D721Med (cell line): ENCODE measurements at places on chromosomes 7 and 10.

DNA sequence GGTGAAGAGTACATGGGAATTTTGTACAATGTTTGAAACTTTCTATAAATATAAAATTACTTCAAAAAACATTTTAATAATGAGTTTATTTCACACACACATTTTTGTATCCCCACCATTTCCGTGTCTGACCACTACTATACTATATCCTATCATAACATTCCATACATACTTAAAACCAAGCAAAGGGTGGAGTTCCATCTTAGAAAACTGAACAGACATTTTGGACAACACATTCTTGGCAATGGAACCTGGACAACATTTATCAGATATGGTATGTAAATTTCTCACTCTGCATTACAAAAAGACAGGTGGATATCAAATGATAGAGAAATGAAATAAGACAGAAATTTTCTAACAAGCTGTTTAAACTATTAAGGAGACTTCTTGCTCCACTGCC is 168.9 kb downstream of the TWIST1 start:
- no peak for DNase-seq

DNA sequence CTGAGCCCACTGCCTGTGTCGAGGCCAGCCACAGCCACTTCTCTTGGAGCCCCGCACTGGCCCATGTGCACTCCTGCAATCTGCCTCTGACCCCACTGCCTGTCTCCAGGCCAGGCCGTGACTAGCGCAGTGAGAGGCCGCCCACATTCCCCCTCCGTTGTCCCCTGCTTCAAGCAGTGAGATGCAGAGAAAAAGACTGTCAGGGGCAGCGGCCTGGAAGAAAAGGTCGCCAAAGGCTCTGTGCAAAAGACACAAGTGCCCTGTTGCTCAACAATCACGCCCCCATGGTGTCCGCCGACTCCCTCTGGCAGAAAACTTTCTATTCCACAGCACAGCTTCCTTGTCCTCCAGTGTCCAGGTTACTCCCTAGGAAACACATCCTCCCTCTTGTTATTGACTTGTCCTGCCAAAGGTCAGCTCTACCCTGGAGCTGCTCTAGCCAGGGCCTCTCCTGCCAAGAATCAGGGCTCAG is 9.9 kb downstream of the FAM131B start:
- DNase-seq = no peak

DNA sequence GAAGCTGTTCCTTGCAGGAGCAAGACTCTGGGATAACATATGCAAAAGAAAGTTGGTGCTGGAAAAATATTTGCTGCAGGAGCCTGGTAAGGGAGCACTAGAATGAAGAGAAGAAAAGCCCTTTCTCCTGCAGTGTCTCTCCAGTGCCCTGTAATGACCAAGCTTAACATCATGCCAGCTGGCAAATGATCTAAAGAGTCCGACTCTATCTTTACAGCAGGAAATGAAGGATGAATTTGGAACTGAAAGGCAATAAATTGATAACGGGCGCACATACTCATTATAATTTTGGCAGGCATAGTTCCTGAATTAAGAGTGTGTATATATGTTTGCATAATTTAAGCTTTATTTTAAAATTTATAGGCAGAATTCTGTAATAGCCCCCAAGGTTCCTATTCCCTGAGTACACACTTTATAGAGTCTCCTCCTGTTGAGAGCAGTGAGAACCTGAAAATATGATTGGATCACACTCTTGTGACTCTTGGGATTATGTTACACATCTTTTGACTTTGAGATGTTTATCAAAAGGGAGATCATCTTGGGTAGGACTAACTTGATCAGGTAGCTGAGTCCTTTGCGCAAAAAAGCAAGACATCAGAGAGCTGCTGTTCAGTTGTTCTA is 299.0 kb upstream of the MBL2 start:
- DNase-seq = no peak

GRCh38 chr7:131298608-131298992 is 29.1 kb upstream of the MKLN1 start:
- no peak for DNase-seq

DNA sequence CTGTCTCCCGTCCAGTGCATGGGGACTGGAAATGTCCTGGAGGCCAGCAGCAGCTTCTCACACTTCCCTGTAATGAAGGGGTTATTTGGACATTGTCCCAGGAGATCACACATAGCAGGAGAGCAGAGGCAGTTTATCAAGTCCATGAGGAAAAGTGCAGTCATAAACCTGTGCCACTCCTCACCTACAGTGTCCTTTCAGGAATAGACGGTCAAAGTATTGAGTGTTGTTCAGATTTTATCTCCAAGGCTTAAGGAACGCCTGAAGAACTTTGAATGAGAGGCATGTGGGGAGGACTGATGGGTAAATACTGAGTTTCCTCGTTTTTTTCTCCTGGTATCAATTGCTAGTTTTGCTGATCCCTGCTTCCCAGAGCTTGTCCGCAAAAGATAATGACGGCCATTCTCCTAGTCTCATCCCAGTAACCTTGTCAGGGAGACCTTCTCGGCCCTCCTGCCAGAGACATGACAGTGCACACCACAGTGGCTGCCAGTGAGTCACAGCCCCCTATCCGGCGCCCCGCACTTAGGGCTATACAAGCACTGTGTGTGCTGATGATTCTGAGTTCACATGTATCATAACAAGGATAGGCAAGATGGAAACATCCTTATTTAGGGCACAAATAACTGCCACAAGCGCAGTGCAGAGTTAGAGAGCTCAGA is 495.5 kb upstream of the MGMT start:
- DNase-seq = no peak

GRCh38 chr7:134905375-134905774 is 80.9 kb upstream of the AGBL3 start:
- no peak for DNase-seq

- no peak for DNase-seq
These were observed 1.6 kb downstream of the TCF7L2 start for GRCh38 chr10:112951359-112952281.

DNA sequence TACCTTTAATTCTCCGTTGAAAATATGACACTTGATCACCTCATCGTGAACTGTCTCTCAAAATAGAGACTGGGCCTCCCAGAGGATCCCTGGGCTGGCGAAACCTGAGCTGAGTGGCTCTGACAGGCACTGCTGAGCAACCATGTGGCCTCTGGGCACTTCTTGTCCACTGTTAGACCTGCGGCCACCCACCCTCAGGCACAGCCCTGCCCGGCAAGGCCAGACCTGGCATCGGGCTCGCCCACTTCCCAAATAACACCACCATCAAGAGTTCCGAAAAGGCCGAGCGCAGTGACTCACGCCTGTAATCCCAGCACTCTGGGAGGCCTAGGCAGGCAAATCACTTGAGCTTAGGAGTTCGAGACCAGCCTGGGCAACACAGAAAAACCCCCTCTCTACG is 82.5 kb downstream of the COBL start:
- DNase-seq = no peak

DNA sequence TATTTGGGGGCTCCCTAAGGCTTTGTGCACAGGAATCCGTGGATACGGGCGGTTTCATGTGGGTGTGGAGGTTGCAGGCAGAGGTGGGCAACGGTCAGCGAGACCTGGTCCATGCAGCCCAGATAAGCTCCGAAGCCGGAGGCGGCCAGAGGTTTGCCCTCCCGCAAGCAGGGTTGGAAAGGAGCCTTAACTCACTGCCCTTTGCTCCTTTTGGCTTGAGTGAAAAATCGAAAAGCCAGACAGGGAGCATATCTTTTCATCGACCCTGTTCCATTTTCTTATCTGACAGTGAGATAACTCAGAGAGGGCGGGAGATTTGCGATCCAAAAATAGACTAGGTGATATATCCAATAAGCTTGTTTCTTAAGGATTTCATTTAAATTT is 1.5 kb downstream of the GRM3 start:
- DNase-seq = no peak

GRCh38 chr7:1844336-1844950 is 174.4 kb downstream of the ELFN1 start:
- DNase-seq = no peak

DNA sequence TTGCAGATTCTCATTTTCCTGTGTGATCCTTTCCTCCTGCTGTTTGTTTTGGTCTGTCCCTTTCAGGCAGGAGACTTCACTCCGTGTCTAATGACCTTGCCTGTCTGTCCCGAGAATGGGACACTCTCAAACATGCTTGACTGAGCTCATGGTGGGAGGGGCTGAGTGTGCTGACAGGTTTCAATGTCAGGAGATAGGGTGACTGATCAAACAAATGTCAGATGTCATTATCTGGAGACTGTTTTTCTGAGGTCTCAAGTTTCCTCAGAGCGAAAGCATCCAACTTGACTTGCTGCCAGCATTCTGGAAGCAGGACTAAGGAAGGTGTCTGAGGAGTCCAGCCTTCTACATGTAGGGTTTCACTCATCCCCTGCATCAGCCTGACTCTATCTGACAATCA is 228.8 kb upstream of the KIAA1217 start:
- no peak for DNase-seq

GRCh38 chr10:110618230-110618610 is 25.9 kb upstream of the RBM20 start:
- no peak for DNase-seq

DNA sequence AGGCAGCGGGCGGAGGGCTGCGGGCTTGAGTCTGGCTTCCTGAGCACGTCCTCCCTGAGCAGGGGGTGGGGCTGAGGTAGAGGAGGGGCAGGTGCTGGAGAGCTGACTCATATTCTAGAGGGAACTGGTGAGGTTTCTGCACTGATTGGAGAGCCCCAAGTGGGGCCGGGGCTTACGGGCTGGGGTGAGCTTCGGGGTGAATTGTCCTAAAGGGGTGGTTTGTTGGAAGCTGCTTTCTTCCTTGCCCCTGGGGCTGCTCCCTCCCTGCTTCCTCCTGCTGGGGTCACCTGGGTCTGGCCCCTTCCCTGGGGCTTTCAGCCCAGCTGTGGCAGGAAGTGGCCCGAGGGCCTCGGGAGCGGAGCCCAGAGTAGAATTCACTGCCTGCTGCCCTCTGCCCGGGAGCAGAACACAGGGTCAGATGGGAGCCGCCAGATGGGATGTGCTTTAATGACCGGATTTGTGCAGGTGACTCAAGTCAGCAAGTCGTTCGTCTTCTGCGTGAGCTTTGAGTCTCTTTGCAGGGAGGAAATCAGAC is 48.6 kb downstream of the FAM20C start:
- peak; percentile 94 for DNase-seq

DNA sequence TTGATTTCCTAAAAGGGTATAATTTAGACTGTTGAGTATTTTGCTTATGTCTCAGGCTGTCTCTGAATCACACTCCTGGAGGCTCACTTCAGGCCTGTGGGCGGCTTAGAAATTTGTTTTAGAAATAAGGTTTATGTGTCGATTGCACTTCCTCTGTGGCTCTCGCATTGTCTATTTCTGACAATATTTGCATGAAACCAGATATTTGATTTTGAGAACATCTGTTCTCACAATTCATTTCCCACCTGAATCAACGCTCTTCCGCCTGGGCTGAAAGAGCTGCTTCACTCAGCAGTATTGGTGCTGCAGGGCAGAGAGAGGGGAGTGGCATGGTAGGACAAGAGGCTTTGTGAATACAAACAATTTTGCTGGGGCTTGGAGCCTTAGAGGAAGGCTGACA is 262.0 kb downstream of the ADRA2A start:
- no peak for DNase-seq

DNA sequence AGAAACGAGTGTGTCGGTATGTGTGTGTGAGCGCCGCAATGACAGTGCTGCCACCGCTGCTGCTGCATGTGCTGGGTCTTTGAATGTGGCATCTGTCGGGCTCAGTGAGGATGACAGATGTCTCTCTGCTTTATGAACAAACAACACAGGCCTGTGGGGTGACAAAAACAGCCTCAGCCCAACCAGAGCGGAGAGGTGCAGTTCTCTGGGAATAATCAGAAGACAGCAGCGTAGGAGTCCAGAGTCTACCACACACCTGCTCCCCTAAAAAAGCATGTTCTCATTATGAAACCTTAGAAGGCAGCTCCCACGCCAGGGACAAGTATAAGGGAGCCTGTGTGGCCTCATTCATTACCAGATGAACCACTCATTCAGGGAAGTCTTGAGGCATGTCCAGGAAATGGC is 278.3 kb downstream of the KCNMA1 start:
- no peak for DNase-seq

DNA sequence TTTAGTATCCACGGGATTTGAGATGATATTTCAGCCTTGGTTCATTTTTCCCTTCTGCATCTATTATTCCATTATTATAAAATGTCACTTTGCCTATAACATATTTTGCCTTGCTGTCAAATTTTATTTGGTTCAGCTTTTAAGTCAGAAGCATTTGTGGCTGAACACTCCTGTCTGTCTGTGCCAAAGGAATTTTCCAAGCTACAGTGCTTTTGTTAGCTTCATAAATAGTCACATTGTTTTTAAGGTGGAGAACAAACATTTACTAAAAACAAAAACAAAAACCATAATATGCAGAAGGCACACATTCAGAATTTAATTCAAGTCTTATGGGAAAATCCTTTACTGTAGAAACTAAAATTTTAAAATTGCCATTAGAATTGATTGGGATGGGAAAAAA is 33.8 kb upstream of the ELMO1 start:
- no peak for DNase-seq

DNA sequence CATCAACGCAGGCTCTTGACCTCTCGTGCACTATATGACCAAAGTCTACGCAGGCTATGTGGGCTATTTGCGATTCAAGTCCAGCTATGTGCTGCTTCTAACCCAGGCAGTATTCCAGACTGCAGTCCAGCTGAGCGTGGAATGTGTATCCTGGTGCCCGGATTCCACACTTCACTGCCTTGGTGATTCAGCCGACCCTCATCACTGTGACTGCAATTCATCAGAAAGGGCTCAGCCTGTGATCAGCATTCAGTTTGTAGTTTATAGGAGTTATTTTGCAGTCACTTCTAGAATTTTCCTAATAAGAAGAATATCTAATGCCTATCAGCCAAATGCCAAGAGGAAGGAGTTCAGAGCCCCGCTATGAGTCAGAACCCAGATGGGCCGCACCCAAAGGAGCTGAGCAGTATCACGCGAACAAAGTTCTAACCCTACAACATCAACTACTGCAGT is 119.8 kb upstream of the LANCL2 start:
- no peak for DNase-seq

DNA sequence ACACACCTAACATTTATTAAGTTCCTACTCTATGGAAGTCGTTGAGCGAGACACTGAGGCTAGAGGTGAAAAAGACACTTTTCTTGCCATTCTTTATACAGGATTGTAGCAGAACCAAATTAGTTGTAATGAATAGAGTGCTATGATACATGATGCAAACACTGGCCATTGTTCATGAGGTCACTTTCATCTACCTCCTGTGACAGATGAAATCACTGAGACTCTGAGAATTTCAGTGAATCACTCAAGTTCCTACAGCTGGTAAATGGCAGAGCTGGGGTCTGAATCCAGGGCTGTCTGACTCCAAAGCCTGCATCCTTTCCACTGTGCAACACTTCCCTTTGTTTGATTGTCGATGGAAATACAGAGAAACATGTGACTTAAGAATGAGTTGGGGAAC is 657.6 kb downstream of the LRMDA start:
- DNase-seq = no peak

DNA sequence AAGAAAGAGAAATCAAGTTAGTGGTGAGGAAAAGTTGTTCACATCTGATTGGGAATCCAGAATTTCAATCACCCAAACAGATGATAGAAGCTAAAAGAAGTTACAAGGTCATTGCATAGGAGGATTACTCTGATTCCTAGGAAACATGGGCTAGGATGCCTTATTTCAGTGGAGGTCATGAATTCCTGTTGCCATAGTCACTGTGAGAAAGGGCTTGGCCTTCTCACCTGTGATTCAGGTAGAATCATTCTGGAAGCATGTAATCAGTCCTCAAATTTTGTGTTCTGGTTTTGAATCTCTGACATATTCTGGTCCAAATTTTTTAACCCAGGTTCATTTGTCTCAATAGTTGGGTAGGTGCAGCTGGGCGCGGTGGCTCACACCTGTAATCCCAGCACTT is 4.3 kb upstream of the NUB1 start:
- DNase-seq = no peak
